D341Med (cell line): ENCODE measurements at places on chromosomes 7 and 10.
A peak's percentile ranks its signal among the peaks of the same experiment; 100 is the strongest.

DNA sequence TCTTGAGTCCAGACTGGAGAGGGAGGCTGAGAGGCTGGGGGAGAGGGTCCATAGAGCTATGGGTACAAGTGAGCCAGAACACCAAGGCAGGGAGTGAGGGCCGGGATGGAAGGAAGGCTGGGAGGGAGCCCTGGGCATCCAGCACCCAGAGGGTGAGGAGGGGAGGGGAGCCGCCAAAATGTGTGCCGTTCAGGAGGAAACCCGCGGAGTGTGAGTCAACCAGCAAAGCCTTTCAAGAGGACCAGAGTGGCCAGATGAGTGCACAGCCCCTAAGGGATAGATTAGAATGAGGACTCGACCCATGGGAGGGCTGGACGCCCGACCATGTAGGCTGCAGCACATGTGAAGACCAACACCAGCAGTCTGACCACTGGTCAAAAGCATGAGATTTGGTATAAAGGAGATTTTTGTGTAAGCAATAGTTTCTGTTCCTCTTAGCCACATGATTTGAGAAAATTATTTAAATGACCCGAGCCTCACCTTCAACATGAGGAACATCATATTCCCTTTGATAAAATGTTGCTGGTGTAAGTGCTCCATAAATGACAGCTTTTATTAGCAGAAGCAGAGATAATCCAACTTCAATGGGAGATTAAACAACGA, 179.7 kb upstream of the GRB10 start:
- no peak for DNase-seq

- DNase-seq, result no peak
These were observed 35.6 kb upstream of the ANTXRL start for GRCh38 chr10:46250898-46251856.

- DNase-seq, result no peak
These were observed 44.2 kb upstream of the A1CF start for GRCh38 chr10:50929670-50930069.

DNA sequence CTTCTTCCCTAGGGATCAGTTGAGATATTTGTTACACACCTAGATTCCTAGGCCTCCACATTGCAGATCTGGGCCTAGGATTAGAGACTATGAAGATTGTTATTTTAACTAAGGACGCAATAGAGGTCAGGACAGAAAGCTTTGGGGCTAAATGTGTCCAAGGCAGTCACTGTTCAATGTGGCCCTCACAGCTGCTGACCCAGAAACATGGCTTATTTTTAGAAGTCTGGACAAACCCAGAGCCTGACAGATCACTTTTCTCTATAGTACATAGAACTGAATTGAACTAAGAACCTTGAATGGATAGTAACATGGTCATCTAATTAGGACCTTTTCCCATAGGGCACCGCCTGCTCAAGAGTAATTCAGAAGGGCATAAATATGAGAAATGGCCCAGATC, 146.6 kb upstream of the AUTS2 start:
- no peak for DNase-seq

GRCh38 chr10:103333934-103334520, 16.9 kb downstream of the PCGF6 start:
- peak; percentile 10 for DNase-seq

DNA sequence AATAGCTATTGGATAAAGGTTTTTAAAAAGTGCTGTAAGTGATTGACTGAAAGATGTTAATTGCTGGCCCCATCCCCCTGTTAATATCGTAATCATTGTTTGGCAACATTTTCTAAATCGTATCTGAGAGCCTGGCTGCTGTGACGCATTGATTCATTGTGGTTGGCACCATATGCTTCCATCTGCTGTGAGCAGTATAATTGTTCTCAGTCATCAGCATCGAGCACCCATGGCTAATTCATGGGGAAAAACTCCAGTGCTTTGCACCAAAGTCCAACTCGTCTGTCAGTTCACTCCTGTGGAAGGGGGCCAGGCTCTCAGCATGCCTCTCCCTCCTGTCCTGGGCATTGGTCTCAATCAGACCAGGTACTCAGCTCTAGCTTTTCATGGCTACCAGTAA, 205.2 kb downstream of the STK31 start:
- DNase-seq, result no peak

DNA sequence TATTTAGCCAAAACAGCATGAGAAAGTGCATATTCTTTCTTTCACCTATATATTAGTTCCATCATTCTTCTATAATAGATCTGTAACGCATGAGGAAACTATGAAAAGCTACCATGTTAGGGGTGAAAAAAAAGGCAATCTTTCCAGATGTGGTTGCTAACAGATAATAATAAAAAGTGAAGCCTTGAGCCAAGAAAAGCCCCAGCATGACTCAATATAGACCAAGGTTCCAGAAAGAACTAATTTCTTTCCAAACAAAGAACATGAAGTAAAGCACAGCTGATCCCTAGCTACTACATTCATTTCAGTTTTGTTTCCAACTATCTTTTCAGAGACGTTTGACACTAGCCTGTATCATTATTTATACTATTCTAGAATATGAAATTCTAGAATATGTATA, 16.4 kb downstream of the ARL4A start:
- DNase-seq, result no peak
